ENCODE measurements at places on chromosomes 3 and 15.

DNA sequence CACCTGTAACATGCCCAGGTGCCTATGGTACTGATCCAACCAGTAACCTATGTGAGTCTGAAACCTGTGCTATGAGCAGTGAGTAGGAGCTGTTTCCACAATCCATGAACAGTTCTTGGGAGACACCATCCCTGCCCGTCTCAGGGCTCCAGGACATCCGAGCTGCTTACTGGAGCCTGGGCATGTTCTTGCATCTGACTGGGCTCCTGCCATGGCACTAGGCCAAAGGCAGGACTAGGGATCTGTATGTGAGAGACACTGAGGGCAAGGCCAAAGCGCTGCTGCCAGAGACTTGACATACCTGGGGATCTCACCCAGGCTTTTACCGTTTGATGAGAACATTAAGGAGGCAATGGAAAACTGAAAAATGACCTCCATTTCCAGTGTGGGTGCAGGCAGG, 59.8 kb downstream of the WDR76 start:
- DNase-seq: no peak

DNA sequence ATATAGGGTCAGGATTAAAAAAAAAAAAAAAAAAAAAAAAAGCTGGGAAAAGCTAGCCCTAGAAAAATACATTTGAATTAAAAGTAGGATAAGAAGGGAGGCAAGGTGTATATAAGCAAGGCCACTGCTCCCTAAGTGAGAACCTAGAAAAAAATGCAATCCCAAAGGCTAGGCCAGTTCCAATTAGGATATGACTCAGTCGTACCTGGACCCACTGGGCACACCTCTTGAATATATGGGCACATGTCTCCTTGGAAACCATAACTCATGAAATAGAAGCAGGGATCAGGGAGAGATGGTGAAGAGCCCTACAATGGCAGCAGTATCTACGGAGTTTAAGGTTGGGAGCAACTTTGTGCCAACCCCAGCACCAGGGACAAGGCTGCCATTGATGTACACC, 314.1 kb upstream of the IL12A start:
- no peak for DNase-seq

GRCh38 chr3:34405159-34405558, 606.7 kb downstream of the PDCD6IP start:
- DNase-seq: no peak

GRCh38 chr3:126028096-126028495, 55.8 kb downstream of the SLC41A3 start:
- no peak for DNase-seq

Measured in hippocampal formation (tissue), 2 donors.